Activated effector memory CD4-positive, alpha-beta T cell treated with Interleukin-2 at 50 U/mL for 16 hours (primary cell): ENCODE measurements at places on chromosomes 12 and 14.

GRCh38 chr14:76780360-76780759 is 19.1 kb downstream of the VASH1 start:
- no peak for DNase-seq

DNA sequence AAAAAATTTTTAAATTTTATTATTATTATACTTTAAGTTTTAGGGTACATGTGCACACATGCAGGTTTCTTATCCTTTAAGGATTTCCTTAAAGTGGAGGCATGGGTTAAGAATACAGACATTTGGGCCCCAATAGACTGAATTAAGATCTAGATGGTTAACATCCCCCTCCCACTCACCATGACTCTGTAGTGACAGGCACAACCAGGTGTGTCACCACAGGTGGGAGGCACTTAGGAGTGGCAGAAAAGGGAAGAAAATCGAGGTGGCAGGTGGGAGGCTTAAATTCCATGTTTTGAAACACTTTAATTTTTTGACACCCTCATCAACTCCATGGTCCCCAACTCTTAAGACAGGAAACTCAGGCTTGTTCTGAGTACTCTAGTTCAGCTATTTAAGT is 37.6 kb upstream of the GRIP1 start:
- DNase-seq = no peak

DNA sequence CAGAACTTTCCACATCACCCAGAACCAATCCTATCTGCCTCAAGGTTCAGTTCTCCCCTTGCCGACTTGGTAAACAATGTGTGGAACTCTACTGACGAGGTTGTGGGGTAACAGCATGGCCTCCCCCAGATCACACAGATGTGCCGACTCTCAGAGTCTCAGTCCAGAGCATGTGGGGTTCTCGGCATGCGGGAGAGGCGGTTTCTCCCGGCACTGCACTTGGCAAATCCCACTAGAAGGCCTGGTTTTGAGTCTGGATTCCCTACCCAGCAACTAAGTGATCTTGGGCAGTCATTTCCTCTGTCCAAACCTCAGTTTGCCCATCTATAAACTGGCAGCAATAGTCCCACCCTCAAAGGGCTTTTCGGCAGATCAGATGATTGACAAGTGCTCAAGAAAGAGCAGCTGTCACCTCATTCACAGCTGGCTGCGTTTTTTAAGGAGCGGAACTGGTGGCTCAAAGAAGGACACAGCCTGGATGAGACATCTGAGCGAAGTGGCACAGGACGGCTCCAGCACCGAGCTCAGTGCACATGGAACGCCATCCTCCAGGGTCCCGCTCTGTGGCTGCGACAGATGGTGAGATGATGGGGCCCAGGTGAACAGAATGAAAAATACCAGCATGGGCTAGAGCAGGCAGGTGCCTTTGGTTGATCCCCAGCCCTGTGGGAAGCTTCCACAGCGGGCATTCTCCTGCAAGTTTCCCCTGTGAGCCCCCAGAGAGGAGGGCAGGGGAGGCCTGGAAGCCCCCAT is 7.3 kb downstream of the TESC start:
- no peak for DNase-seq

GRCh38 chr12:46342562-46343033 is 30.0 kb downstream of the SLC38A2 start:
- DNase-seq = no peak

GRCh38 chr14:38210587-38211216 is 3.0 kb downstream of the SSTR1 start:
- DNase-seq = no peak

GRCh38 chr12:66638666-66639065 is 40.2 kb downstream of the GRIP1 start:
- DNase-seq = no peak

- peak; percentile 33 for DNase-seq
These were observed 66.7 kb downstream of the CCDC88C start for GRCh38 chr14:91350813-91351511.

- no peak for DNase-seq
These were observed 101.2 kb downstream of the EEA1 start for GRCh38 chr12:92827836-92828431.
